ENCODE measurements at places on chromosomes 4 and X.

- no peak for DNase-seq
Measured at GRCh38 chr4:87353592-87353991, 30.9 kb upstream of the HSD17B13 start.

DNA sequence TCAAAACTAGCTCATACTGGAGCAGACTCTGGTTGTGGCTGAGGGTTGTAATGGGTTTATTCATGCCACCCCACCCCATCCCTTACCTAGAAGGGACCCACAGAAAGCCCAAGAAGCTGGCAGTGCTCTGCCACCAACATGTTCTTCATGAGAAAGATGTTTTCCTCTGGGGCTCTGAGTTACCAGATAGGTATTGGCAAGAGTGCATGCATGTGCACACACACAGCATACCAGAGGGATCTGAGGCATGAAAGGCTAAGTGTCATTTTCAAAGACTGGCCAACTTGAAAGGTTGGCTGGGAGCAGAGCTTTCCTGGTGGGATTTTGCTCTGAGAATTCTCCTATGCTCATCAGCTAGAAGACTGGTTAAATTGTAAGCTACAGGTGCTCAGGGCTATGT is 65.2 kb downstream of the PHOX2B start:
- DNase-seq: no peak

DNA sequence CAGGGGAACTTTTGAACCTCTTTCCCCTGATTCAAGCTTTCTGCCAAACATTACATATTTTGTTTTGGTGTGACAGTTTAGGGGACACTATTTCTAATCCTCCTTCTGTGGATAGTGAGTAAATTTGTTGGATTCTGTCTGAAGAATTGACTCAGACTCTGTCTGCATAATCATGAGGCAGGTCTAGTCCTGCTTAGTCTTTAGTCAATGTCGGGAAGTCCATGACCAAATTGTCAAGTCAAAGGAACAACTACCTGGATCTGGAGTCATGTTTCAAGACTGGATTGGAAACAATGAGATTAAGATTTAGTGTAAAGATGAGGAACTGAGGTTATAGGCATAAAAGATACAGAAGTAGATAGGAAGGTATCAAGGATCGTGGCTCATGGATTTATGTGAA is 100.9 kb downstream of the MAGEB17 start:
- no peak for DNase-seq

DNA sequence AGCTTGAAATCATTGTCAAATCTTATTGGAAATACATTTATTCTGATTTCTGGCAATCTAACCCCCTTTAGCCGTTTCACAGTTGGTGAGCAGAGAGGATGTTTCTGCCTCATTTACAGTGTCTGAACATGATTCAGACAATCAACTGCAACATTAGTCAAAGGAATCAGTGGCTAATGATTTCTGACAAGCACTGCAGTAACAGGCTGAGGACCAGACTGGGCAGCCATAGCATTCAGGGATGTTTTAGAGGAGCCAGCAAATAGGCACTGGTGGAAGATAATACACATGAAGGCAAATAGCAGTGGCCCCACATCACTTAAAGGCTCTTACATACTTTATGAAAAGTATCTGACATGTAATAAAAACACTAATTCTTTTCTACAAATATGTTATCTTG is 102.8 kb downstream of the TTC29 start:
- no peak for DNase-seq

- no peak for DNase-seq
Measured at GRCh38 chr4:75699299-75699698, 25.1 kb upstream of the USO1 start.

GRCh38 chr4:6116696-6117285 is 83.6 kb downstream of the JAKMIP1 start:
- no peak for DNase-seq

DNA sequence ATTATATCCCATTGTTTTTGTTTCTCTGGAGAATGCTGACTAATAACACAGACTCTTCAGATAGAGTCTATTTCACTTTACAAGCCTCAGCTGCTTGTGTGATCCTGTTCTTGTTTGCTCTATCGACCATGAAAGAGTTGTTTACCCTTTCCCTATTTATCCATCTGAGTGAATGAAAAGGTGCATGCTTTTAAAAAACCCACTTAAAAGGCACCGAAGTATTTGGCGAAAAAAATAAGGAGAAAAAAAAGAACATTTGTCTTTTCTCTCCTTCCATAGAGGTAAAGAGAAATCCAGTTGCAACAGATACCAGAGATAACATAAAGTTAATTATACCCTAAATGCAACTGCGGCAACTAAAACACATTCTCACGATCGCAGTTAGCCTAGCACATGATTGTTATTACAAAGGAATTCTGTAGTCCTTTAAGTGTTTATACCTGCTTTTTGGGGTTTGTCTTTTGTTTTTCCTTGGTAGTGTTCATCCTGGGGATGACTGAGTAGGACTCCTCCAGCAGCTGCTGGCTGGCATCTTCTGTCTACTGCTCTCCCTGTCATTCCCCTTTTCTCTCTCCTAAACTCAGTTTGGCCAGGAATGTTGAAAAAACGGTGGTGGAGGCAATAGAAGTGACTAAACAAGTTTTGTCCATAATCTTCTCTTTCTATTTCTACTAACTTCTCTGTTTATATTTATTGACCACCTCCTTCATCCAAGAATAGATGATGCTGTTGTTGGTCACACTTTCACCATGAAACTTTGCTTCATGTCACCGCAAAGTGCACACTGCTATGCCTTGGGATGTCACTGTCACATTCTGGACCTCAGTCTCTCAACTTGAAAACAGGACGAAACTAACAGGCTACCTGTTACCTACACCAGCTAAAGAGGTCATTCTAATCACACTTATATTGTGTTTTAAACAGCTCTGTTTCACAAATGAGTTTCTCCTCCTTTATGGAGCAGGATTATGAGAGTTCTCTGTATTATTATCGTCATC is 41.9 kb upstream of the FRAS1 start:
- DNase-seq: no peak

DNA sequence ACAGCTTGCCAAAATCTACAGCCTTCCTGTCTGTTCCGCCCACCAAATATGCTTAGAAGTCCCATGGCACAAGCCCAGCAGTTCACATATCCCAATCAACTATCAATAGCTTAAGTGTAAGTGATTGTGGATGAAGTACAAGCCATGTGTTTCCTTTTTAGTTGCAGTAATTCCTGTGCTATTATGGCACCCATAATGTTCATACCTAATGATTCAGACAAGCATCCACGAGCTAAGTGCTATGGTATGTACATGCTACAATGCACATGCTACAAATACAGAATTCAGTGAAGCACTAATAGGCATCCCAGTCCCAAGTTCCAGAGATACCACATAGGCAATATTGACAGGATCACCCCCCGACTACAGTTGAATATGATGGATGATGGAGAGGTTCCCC is 94.5 kb downstream of the PCDH19 start:
- no peak for DNase-seq

DNA sequence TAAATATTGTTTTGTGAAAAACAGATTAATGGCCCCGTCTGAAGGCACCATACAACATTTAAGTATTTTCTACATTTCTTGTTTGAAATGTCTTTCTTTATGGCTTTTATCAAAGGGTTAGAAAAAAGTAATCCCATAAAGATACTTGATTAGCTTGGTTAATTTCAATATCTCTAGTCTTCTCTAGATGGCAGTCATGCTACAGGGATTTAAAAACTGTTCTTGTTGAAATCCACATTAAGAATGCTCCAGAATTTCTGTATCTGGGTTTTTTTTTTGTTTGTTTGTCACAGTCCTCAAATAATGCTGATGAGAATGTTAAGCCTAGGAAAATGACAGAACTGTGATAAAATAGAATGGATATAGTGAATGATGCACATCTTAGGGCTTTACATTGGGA is 109.0 kb upstream of the AADAT start:
- no peak for DNase-seq

GRCh38 chr4:75698963-75699228 is 25.5 kb upstream of the USO1 start:
- no peak for DNase-seq

DNA sequence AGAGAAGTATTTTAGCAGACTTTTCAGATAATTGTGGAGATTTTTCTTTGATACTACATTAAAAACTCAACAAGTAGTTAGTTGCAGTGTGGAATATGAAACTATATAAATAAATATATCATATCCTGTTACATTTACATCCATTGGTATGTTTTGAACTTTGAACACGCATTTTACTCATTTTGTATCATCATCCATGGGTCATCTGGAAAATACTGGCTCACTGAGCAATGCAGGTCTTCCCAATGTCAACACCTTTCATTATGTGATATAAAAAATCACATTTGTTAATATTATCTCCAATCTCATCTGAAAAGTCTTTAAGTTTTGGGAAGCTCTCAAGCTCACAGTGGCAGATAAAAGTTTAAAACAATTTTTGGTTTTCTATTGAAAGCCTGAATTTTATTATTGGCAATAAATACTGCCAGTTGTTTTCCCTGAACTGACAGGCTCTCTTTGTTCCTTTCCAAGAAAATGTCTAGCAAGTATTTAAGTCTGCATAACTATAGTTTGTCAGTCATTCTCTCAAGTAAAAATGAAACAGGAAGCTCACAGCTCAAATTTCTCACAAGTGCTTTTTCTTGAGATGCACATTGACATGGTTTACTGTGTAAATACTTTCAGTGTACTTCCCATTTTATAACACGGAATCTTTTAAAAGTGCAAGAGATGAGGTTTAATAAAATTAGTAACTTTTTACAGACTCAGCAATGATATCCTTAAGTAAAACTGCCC is 183.5 kb upstream of the GPC4 start:
- no peak for DNase-seq

GRCh38 chr4:152356428-152357034 is 179.4 kb downstream of the FBXW7 start:
- DNase-seq: no peak

GRCh38 chrX:118350706-118351105 is 4.8 kb downstream of the WDR44 start:
- no peak for DNase-seq

- DNase-seq: no peak
Measured at GRCh38 chr4:173766171-173766600, 236.2 kb upstream of the HAND2 start.

GRCh38 chr4:86816501-86817273 is 32.5 kb downstream of the SLC10A6 start:
- DNase-seq: no peak

GRCh38 chrX:104668550-104668949 is 102.6 kb downstream of the IL1RAPL2 start:
- DNase-seq: no peak

DNA sequence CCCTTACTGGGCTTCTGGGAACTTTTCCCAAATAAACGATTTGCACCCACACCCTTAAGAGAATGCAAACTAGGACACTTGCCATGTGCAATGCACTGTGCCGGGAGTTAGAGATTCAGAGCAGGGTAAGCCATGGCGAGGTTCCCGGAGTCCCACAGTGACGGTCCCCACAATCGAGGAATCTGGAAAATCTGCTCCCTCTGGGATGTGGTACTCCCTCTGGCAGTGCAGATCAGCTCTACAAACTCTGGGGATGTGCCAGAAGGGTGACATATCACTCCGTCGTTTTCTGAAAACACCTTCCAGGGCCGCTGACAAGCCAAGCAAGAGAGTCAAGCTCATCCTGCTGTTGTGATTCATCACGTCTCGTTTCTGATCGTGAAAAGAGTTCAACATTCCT is 537.5 kb downstream of the BCOR start:
- DNase-seq: no peak

DNA sequence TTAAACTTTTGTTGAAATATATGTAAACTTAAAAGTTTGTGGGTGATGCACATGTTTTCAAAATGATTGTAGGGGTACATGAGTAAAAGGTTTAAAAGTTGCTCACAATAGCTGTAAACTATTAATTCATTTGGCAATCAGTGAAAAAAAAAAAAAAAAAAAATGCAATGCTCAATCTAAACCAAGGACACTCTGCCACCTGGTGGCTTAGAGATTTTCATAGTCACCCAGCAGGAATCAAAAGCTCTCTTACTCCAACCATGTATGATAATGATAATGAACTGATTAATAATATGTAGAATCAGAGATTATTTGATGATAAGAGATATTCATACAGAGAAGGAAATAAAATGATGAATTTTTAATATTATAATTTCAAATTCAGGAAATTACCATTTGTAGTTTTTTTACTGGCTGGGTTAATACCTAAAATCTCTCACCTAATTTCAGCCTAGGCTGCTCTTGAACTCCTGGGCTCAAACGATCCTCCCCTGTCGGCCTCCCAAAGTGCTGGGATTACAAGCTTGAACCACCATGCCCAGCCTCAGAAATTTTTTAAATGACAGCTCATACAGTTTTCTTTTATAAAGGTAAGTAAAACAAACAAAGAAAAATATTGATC is 46.9 kb upstream of the SLC25A4 start:
- peak; percentile 36 for DNase-seq

DNA sequence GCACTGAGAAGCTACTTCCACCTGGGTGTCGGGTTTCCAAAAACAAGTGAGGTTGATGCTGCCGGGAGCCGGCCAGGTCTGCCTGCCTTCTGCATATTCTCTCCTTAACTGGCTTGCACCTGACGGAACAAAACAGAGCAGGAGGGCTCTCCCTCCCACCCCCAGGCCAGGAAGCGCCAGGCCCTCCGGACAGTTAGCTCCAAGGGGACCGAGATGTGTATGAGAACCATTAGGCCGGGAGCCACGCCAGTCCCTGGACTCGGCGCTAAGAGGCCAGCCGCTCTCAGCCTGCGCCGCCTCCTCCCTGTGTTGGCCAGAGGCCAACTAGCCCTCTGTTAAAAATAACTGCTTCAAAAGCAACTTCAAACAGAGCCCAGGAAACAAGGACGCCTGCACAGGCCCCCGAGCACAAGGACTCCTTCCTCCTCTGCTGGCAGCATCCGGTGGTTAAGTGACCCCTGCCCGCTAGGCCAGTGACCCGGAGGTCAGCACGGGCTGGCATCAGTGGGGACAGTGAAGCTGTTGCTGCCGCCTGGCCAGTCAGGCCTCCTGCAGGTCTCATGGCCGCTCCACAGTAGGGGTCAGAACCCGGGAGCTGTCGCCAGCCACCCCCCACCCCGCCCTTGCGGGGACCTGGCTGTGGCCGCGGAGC is 107.9 kb downstream of the ABLIM2 start:
- no peak for DNase-seq

DNA sequence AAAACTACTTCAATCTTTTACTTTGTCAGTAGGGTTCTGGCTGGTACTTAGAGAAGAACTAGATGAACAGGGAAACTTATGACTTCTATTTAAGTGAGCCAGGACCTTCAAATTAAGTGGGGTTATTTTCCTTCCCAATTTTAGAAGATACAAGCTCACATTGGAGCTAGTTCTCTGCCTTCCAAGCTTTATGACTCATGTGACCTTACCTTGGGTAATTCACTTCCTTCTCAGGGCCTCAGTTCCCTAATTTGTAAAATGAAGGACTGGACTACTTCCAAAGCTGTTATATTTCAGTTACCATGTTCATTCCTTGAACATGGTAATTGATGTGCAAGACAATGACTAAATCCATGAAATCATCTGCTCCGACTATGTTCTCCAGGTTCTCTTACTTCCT is 32.0 kb upstream of the DCX start:
- no peak for DNase-seq

DNA sequence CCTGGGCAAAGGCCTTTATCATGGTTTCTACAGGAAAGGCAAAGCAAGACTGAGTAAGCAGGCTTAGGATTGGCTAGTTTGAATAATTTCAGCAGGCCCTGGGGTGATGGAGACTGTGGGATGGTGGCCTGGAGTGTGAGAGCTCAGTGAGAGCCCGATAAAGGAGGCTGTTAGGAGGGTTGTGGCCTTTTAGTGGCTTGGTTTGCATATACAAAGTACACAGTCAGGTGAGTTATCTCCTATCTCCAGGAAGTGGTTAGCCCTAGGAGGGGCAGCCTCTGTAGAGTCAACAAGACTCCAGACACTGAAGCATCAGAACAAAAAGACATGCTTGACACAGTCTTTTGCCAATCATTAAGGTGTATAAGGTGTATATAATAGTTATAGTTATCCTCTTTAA is 157.2 kb downstream of the CFAP299 start:
- DNase-seq: peak; percentile 25

GRCh38 chr4:32830160-32830559 is 2110.0 kb downstream of the PCDH7 start:
- DNase-seq: no peak

Measured in Calu3 (cell line).